Effector memory CD4-positive, alpha-beta T cell (primary cell): ENCODE measurements at places on chromosomes 13 and 19.

- no peak for DNase-seq
These were observed 77.8 kb downstream of the TUBGCP3 start for GRCh38 chr13:112510002-112510780.

DNA sequence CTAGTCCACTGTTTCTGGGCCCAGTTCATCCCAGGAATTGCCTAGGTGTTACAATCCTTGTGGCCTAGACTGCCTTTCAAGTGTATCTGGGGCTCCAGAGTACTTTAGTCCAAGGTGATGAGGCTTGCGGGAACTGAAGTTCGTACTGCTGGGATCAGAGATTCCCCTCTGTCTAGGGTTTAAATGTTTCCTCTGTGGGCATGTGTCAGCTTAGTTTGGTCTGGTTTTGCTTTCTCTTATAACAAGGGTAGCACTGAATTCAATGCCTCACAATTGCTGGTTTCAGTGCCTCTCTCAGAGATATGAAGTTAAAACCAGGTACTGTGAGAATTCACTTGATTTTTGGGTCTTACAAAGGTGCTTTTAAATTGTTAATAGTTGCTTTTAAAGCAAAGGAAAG lies 30.8 kb downstream of the RGCC start:
- no peak for DNase-seq

DNA sequence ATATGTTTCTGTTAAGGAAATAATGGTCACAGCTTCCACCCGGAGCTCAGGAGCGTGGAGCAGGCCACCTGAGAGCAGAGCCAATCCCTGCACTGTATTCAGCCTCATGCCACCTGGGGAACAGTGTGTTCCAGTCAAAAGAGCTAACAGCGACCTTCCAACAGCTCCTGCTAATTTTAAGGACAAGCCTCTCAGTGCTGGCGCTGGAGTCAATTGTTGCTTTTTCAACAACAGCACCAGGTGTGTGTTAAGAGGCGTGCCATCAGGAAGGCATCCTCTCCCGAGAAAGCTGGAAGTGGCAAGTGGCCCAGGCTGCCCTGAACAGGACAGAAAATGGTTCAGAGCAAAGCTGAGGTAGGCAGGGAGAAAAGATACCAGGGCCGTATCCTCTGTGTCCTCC lies 102.0 kb downstream of the CACNA1A start:
- DNase-seq, result no peak

DNA sequence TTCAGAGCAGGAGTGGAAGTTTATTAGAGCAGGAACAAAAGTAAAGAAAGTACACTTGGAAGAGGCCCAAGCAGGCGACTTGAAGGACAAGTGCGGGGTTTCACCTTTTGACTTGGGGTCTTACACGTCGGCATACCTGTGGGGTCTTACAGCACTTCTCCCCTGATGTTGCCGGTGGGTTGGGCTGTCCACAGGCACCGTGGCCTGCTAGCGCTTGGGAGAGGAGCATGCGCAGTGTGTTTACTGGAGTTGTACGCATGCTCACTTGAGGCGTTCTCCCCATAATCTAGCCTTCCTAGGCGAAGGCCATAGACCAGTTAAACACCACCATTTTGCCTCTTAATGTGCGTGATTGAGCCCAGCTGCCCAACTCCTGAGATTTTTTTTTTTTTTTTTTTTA lies 25.0 kb upstream of the PLEKHF1 start:
- no peak for DNase-seq
